ENCODE measurements at places on chromosomes 4 and X. TPM values are rescaled to one million over a fixed set of nuclear protein-coding genes. Genes with fewer than 3 reads are reported as not detected.

Gene HOPX
- 1.6 TPM for total RNA-seq

Gene CXCL3
- total RNA-seq: not detected

Gene MAOB
- 5.7 TPM for total RNA-seq

Gene FAT1
- 65.9 TPM for total RNA-seq

Gene AFP
- not detected for total RNA-seq

Gene RADX
- 2.3 TPM for total RNA-seq

Gene GYPA
- not detected for total RNA-seq

Gene CSAG1
- total RNA-seq: not detected

Gene MED28
- 8.8 TPM for total RNA-seq

Gene GLRA2
- total RNA-seq: not detected

DNA sequence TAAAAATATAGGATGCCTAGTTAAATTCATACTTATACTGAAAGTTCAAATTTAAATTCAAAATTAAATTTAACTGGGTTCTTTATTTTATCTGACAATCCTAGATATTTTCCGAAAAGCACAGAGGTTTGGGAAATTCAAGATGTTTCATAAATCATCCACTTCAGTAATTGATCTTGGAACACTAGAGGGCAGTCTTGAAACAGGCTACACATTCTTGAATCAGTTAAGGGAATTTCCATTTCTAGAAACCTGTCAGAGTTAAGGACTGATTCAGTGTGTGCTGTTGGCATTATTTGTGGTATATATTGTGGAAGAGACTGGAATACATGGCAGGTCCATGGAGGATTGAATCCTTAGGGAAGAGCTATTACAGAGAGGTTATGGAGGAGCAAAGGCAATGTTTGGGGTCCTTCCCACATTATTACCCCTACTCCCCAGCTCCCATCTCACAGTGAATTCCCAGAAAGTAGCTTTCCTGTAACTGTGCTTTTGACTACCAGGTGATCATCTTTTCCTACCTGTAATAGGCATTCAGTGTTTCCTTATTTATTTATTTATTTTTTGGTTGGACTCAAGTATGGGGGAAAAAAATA is 92.9 kb downstream of the EGF start:
- H3K36me3 ChIP-seq: no peaks in the 10 kb centered on the region
- no peak overlapping the region for H3K4me3 ChIP-seq
- no peaks in the 10 kb centered on the region for H3K4me1 ChIP-seq

- no peak for DNase-seq
- no peaks in the 10 kb centered on the region for H3K36me3 ChIP-seq
- H3K27ac ChIP-seq: no peak overlapping the region
These were observed 134.1 kb upstream of the C1QTNF7 start for GRCh38 chr4:15293711-15294110.

GRCh38 chr4:88793475-88793874 is 95.8 kb upstream of the NAP1L5 start:
- DNase-seq: no peak
- no peak overlapping the region for H3K27ac ChIP-seq
- H3K36me3 ChIP-seq: no peaks in the 10 kb centered on the region
- no peaks in the 10 kb centered on the region for H3K27me3 ChIP-seq

- H3K36me3 ChIP-seq: no peaks in the 10 kb centered on the region
- peaks cover 12% of the 10 kb centered on the region for H3K4me1 ChIP-seq
- no peak overlapping the region for H3K4me3 ChIP-seq
- H3K27me3 ChIP-seq: no peaks in the 10 kb centered on the region
- peak overlapping the region; percentile 13 for H3K27ac ChIP-seq
These were observed 94.7 kb upstream of the NAP1L5 start for GRCh38 chr4:88792268-88792781.

- no peaks in the 10 kb centered on the region for H3K4me1 ChIP-seq
- DNase-seq: peak; percentile 46
- no peaks in the 10 kb centered on the region for H3K27me3 ChIP-seq
- no peak overlapping the region for H3K4me3 ChIP-seq
These were observed 4.2 kb downstream of the MID1 start for GRCh38 chrX:10615931-10616774.

DNA sequence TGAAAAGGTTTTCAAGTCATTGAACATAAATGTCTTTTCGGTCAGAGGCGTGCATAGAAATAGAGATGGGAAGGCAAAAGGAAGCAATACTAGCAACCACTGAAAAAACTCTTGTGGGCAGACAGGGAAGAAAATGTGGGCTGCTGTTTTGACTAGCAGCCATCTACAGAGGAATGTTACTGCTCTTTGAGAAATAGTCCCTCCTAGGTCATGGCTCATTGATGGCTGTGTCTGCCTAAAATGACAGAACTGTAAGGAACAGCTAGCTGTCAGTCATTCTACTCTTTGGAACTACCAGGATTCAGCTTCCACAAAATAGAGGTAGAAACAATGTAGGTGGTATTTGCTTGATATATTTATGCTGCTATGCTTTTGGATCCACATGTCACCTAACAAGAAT is 26.9 kb upstream of the TMPRSS11B start:
- no peaks in the 10 kb centered on the region for H3K36me3 ChIP-seq
- H3K4me3 ChIP-seq: no peak overlapping the region
- H3K27ac ChIP-seq: no peak overlapping the region
- H3K4me1 ChIP-seq: no peaks in the 10 kb centered on the region
- no peak for DNase-seq

GRCh38 chr4:44756559-44756958 is 30.2 kb upstream of the GNPDA2 start:
- no peak for DNase-seq
- no peaks in the 10 kb centered on the region for H3K36me3 ChIP-seq
- H3K27ac ChIP-seq: no peak overlapping the region
- H3K4me1 ChIP-seq: no peaks in the 10 kb centered on the region

DNA sequence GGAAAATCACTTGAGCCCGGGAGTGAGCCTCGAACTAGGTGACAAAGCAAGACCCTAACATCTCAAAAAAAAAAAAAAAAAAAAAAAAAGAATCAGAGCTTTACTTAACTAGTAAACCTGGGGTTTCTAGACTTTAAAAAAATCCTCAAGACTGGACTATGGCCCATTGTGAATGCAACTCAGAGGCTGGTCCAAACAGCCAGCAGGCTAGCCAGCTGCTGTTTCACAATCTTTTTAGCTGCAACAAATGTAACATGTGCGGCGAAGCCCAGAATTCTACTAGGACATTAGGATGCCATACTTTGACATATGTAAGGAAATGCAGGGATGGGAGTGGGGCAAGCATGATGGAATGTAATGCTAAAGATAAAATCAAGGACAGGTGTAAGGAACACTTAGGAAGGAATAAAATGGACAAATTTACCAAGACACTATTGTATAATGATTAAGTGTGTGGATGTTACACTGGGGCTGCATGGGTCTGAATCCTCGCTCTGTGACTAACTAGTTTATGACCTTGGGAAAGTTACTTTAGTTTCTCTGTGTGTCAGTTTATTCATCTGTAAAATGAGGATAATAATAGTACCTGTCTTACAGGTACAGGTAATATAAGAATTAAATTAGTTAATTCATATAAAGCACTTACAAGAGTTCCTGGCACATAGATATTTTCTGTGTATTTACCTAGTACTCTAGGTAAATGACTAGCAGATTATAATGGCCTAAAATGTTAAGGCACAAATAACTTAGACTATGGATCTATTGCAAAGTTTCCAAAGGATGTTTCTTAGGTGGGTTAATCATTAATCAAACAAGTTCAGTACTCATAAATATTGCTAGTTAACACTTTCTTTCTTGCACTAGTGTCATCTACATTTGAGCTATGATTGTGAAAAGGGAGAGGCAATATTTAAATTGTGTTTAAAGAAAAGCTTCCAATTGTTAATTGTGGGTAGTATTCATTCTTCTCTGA is 49.5 kb downstream of the HELQ start:
- DNase-seq: no peak
- H3K4me1 ChIP-seq: no peaks in the 10 kb centered on the region
- H3K27me3 ChIP-seq: no peaks in the 10 kb centered on the region
- H3K36me3 ChIP-seq: peaks cover 10% of the 10 kb centered on the region

- H3K36me3 ChIP-seq: no peaks in the 10 kb centered on the region
- no peak overlapping the region for H3K27ac ChIP-seq
- no peaks in the 10 kb centered on the region for H3K27me3 ChIP-seq
- no peak overlapping the region for H3K4me3 ChIP-seq
- DNase-seq: no peak
- peaks cover 8% of the 10 kb centered on the region for H3K4me1 ChIP-seq
These were observed 1.5 kb downstream of the OPHN1 start for GRCh38 chrX:68431836-68432235.

- no peak overlapping the region for H3K4me3 ChIP-seq
- H3K27me3 ChIP-seq: no peaks in the 10 kb centered on the region
- DNase-seq: no peak
These were observed 193.1 kb upstream of the GPC4 start for GRCh38 chrX:133608406-133608805.

GRCh38 chr4:6472387-6473263 is at the start of gene PPP2R2C:
PPP2R2C (minus strand) TSS chr4:6472614; CDS start chr4:6472229, 385 bp downstream.
- no peaks in the 10 kb centered on the region for H3K27me3 ChIP-seq
- peak; percentile 14 for DNase-seq
- no peak within 1 kb of the TSS for H3K4me3 ChIP-seq
- H3K4me1 ChIP-seq: peaks cover 13% of the 10 kb centered on the region

GRCh38 chr4:14117575-14118238 is 490.2 kb upstream of the BOD1L1 start:
- no peaks in the 10 kb centered on the region for H3K36me3 ChIP-seq
- DNase-seq: no peak
- H3K4me1 ChIP-seq: no peaks in the 10 kb centered on the region

DNA sequence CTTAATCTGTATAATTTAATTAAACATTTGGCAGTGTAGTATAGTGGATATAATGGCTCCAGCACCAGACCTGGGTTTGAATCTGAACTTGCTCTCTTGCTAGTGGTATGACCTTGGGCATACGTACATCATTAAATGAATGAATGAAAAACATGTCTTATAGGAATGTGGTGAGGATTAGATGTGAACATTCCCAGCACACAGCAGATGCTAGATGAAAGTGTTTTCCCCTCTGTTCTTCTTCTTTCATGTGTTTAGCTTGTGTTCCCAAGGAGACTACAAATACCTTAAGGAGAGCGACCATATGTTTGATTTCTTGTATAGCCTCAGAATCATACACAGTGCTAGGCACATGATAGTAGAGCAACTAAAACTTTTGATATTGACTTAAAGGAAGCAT is 56.5 kb downstream of the CT47B1 start:
- DNase-seq: no peak
- H3K27me3 ChIP-seq: no peaks in the 10 kb centered on the region
- no peak overlapping the region for H3K27ac ChIP-seq

- H3K4me1 ChIP-seq: no peaks in the 10 kb centered on the region
- no peak for DNase-seq
- no peak overlapping the region for H3K27ac ChIP-seq
- H3K27me3 ChIP-seq: no peaks in the 10 kb centered on the region
These were observed 687.4 kb upstream of the HS3ST1 start for GRCh38 chr4:12116009-12116552.

- H3K36me3 ChIP-seq: no peaks in the 10 kb centered on the region
- no peaks in the 10 kb centered on the region for H3K4me1 ChIP-seq
- no peak for DNase-seq
These were observed 84.6 kb upstream of the STS start for GRCh38 chrX:7062903-7063302.

DNA sequence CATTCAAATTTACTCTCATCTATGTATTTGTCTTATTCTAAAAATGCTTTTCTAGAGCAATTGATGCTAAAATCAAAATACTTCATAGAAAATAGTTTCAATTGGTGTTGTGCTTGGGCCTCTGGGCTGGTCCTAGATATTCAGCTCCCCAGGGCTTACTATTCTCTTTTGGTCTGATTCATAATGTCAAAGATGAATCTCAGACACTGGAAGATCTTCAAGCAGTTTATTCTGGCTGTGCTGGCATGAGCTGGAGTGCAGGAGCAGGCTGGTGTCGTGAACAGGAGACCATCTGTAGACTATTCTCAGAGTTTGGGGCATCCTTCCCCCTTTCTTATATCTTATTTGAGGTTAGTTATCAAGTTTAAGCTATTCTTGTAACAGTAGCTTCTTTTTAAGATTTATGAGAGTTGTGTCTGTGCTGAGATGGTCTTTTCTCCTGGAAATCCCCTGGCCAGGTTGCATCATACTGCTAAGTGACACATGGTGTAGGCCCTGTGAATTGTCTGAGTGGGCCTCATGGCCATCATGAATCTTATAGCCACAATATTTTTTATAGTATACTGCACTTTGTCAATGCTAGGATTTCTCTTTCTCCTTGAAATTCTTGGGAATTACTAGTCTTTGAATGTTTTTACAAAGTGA is 1624.0 kb upstream of the IGFBP7 start:
- H3K4me1 ChIP-seq: no peaks in the 10 kb centered on the region
- no peak overlapping the region for H3K4me3 ChIP-seq
- H3K27ac ChIP-seq: no peak overlapping the region

DNA sequence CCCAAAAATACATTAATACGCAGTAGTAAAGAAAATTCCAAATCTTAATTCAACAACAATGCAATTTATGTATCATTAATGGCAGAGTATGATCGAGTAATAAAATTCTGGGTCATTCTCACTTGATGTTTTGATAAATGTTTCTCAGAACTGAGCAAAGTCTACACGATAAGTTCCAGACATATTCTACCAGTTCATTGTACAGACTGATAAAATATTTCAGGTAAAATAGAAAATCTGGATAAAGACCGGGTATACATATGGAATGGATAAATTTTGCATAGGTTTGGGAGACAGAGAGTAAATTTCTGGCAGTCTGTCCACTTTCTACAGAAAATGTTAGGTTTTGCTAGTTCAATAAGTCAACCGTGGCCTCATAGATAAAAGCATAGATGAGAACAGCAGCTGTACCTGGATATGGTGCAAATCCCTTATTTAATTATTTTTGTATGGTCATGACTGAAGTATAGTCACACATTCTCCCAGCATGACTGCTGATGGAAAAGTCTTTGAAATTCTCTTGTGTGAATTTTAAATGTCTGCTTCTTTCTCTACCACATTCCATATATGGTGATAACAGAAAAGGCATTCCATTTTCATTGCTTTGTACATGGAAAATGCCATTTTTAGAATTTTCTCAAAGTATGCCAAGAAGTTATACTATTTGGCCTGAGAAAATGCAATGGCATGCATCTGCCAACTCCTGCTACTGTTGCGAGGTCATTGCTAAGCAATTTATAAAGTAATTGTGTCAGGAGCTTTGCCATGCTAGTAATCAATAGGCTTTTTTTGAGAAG is 301.9 kb upstream of the ARSJ start:
- H3K4me1 ChIP-seq: no peaks in the 10 kb centered on the region
- H3K27me3 ChIP-seq: no peaks in the 10 kb centered on the region
- no peaks in the 10 kb centered on the region for H3K36me3 ChIP-seq

DNA sequence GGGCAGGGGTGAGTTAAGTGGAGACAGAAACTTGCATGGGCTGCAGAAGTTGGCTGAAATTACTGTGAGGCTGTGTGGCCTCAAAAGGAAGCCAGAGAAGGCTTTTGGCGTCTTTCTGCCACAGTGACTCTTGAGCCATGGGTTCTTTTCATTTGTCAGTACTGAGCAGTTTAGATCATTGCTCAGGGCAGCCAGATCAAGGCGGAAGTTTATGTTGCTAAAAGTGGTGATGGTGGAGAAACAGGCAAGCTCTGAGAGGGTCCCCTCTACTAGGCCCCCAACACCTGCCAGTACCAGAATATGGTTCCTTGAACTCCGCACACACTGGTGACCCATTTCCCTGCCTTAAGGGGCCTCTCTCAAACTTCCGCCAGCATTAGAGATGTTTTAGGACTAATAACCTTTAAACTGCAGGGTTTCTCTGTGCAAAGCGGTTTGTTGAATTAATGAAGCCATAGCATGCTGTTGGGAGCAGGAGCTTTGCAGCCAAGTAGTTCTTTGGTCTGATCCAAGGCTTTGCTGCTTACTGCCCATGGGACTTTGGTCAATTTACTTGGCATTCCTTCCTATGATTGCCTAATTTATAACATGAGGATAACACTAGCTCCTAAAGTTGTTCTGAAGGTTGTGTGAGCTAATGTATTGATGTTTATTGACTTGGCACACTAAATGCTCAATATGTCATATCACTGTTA is 34.5 kb downstream of the RNF175 start:
- H3K27me3 ChIP-seq: no peaks in the 10 kb centered on the region
- H3K4me3 ChIP-seq: no peak overlapping the region
- DNase-seq: no peak
- H3K4me1 ChIP-seq: no peaks in the 10 kb centered on the region
